CD4-positive, alpha-beta T cell treated with Interleukin-15 for 1 hour (primary cell): ENCODE measurements at places on chromosomes 3 and 15.

DNA sequence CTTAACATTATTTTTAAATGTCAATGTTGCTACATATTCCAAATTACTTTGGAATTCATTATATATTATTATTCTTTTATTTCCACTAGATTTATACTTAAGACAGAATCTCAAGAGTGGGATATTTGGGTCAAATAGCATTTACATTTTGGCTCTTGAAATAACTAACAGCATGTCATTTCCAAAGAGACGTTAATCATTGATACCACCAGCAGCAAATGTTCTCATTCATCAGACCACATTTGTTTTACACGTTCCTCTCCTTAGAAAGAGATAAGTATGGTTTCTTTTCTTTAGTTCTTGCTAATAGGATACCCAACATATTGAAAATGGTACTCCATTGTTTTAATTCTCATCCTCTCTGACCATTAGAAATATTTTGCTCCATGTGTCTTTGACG lies 229.8 kb downstream of the LPP start:
- DNase-seq = no peak

- no peak for DNase-seq
Measured at GRCh38 chr3:23758253-23758838, 47.4 kb upstream of the UBE2E1 start.

GRCh38 chr3:76700323-76700722 lies 339.6 kb upstream of the ROBO2 start:
- no peak for DNase-seq

GRCh38 chr3:79154865-79155264 lies 612.9 kb downstream of the ROBO1 start:
- DNase-seq = no peak

GRCh38 chr3:7241584-7242302 lies 380.8 kb downstream of the GRM7 start:
- no peak for DNase-seq

- no peak for DNase-seq
Measured at GRCh38 chr15:60340207-60340921, 57.4 kb downstream of the ANXA2 start.

DNA sequence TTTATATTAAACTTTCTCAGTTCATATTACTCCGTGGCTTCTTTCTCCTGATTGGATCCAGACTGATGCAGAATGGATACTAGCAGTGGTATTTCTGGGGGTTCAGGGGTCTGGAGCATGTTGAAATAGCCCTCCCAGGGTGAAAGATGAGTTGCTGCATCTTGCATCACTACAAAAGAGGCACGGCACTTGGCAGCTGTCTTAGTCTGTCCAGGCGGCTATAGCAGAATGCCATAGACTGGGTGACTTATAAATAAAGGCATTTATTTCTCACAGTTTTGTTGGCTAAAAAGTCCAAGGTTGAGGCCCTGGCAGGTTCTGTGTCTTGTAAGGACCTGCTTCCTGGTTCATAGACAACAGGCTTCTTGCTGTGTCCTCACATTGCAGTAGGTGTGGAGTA lies 660 bp upstream of the BCL2L10 start:
- DNase-seq = no peak

DNA sequence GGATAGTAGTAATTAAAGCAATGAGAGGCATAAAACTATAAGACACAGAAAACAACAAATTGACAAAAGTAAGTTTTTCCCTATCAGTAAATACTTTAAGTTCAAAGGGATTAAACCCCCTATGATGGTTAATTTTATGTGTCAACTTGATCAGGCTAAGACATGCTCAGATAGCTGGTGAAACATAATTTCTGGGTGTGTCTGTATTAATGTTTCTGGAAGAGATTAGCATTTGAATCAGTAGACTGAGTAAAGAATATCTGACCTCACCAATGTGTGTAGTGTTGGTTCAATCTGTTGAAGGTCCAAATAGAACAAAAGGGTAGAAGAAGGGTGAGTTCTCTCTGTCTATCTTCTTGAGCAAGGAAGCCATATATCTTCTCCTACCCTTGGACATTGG lies 283.3 kb upstream of the GRM7 start:
- DNase-seq = no peak

DNA sequence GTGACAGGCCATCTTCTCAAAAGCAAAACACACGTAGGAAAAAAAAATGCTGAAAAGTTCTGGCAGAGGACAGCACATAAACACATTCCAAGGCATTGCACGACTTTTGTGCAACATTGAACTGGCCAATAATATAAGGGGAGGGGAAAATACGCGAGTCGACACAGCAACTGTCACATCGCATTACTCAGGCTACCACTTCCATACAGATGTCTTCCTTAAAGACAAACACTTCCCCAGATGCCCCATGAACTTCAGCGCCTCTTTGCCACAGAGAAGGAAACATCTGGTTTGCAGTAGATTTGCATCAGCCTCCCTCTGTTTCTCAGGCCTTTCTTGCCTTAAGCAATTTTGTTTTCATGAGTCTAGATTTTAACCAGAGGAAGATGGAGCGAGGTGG lies 144.4 kb upstream of the IGF1R start:
- no peak for DNase-seq

- no peak for DNase-seq
Measured at GRCh38 chr15:59595434-59595915, 16.1 kb upstream of the GCNT3 start.

GRCh38 chr15:60054472-60054871 lies 50.4 kb downstream of the FOXB1 start:
- DNase-seq = no peak

- DNase-seq = no peak
Measured at GRCh38 chr15:74808840-74809229, 3.8 kb upstream of the LMAN1L start.
